Activated CD4-positive, alpha-beta T cell treated with anti-CD3 and anti-CD28 coated beads for 24 hours (primary cell): ENCODE measurements at places on chromosomes 4 and X.

GRCh38 chrX:10242026-10242425 is 85.3 kb downstream of the CLCN4 start:
- DNase-seq, result no peak

DNA sequence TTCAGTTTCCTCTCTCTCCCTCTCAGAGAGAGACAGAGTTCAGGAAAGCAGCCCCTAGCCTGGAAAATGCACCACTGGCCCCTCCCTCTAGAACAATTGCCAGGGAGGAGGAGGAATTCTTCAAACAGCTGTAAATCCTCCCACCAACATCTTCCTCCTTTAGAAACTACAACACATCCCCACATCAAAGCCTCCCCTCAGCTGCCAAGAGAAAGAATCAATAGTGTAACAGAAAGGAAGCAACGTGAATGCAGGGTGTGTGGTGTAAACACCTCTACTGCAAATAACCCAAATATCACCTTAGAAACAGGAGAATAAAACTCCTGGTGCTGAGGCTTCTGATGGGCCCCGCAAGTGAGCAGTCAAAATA is 249.9 kb upstream of the GATB start:
- DNase-seq, result no peak

- no peak for DNase-seq
Observed at GRCh38 chr4:166198041-166198440, 325.0 kb downstream of the TLL1 start.

GRCh38 chr4:24212642-24213041 is 322.8 kb upstream of the PPARGC1A start:
- DNase-seq, result no peak

DNA sequence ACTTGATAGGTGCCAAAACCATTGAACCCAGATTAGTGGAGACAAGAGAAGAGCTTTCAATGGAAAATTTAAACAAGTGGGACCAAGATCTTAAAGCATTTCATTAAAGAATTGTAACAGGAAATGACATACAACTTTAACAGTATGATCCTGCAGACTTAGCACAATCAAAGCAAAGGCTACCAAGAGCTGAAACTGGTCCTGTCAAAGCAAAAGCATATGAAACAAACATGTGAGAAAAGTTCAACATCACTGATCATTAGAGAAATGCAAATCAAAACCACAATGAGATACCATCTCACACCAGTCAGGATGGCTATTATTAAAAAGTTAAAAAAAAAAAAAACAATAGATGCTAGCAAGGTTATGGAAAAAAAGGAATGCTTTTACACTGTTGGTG is 425.6 kb downstream of the IL1RAPL1 start:
- no peak for DNase-seq

- no peak for DNase-seq
Observed at GRCh38 chrX:134244043-134244442, 7.1 kb downstream of the CCDC160 start.

GRCh38 chrX:42491137-42491907 is 286.6 kb downstream of the PPP1R2C start:
- no peak for DNase-seq

DNA sequence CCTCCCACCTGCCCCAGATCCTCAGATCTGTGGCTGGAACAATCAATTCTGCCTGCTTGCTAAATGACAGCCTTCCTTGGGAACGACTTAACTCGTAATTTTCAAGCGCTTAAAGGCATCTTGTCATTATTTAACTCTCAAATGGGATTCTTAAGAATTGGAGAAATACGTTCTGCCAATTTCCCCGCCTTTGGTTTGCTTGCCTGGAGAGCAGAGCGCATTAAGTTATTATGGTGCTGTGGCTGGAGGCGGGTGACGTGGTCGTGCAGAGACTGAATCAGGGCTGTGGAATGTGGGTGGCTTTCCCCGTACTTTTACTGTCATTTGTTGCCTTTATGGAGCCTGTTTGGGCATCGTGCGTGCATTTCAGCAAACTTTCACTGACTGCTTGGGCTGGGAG is 78.9 kb upstream of the PSAPL1 start:
- no peak for DNase-seq

DNA sequence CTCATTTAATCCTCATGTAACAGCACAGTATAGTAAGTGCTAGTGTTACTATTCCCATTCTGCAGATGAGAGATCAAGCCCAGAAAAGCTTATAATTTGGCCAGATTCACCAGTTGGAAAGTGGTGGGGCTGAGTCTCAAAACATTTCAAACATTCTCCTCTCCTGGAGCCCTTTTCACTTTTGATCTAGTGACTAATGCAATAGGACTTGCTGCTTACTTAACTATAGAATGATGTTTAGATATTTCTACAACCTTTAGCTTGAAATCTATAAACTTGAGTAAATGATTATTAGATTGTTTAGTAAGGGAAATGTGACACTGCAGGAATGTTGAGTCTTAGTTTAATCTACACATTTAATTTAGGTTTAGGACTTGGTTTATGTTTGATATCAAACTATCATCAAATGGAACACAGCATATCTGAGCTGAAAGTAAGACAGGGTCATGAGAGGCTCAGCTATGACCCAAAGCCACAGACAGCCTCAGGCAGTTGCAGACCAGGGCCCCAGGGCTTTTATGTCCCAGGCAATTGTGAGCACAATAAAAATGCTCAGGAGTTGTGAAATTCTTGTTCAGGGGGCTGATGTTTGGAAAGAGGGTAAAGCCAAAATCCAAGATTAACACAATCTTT is 199.5 kb upstream of the HS3ST1 start:
- no peak for DNase-seq

- no peak for DNase-seq
Observed at GRCh38 chrX:1205681-1206611, 6.5 kb downstream of the CRLF2 start.

DNA sequence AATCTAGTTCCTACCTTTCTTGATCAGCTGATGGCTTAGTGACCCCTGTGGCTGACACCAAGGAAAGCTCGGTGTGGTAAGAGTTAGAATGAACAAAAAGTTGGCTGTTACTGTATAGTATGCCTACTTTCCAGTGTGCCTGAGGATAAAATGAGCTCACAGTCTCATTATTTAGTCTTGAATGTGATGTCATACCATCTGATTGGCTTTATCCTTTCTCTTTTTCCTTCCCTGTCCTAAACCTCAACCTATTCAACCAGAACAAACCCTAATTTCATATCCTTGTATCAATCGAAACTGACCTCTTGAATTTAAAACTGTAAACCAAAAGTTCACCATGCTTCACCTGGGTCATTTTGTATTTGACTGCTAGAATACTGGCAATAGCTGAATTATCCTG is 156.4 kb downstream of the PPARGC1A start:
- no peak for DNase-seq

GRCh38 chrX:150005027-150005426 is 66.7 kb upstream of the EOLA2 start:
- DNase-seq, result no peak
